Sigmoid colon (tissue), 7 donors: ENCODE measurements at places on chromosomes 1 and 21. TPM values are rescaled to one million over a fixed set of nuclear protein-coding genes. Genes with fewer than 3 reads are reported as not detected.

PPIAL4G gene
- 0.28 TPM for total RNA-seq

MORC3 gene
- total RNA-seq, result 59.8 TPM

TMEM63A gene
- 38.0 TPM for total RNA-seq

NID1 gene
- total RNA-seq, result 242 TPM

SPRR2E gene
- not detected for total RNA-seq

CCDC181 gene
- not detected for total RNA-seq

MTHFR gene
- total RNA-seq, result 16.8 TPM

TEDDM1 gene
- not detected for total RNA-seq

DNA sequence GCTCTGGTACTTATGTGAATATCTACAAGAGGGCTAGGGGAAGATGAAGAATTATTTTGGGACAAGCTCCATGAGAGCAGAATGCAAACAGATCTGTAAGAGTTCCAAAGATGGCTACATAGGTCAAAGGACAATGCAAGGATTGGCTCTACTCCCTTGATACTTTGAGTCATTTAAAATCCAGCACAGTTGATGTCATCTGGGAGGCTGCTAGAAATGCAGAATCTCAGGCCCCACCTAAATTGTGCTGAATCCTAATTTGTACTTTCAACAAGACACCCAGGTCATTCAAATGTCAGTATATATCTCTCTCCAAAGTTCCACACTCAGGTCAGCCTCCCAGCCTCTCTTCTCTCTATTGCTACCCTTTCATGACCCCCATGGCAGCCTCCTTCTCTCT is 23.7 kb upstream of the TADA1 start:
- H3K27me3 ChIP-seq, result no peaks in the 10 kb centered on the region
- H3K27ac ChIP-seq, result no peak overlapping the region
- DNase-seq, result no peak
- no peaks in the 10 kb centered on the region for H3K4me1 ChIP-seq
- H3K4me3 ChIP-seq, result no peak overlapping the region
- no peaks in the 10 kb centered on the region for H3K36me3 ChIP-seq

DNA sequence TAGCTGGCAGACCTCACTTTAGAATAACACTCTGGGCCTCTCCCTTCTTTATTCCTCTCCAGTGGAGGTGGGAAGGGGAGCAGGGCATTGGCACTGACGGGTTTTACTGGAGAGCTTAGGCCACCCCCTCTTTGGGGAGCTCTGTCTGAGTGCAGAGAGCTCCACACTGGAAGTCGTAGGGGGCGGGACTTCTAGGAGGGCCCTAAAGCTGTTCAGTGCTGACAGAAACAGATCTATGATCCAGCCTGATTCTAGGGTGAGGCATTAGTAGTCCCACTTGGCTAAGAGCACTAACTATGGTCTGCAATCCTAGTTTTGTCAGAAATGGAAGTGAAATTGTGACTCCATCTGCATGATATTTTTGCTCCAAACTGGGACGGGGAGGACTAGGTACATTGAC is 138.7 kb downstream of the MIS18A start:
- H3K36me3 ChIP-seq, result no peaks in the 10 kb centered on the region
- no peaks in the 10 kb centered on the region for H3K4me1 ChIP-seq
- H3K27ac ChIP-seq, result no peak overlapping the region
- H3K4me3 ChIP-seq, result no peak overlapping the region

GRCh38 chr21:34612557-34612956 is 2.4 kb downstream of the RCAN1 start:
- H3K4me3 ChIP-seq, result no peak overlapping the region
- DNase-seq, result no peak
- no peak overlapping the region for H3K27ac ChIP-seq

- no peak overlapping the region for H3K27ac ChIP-seq
- H3K27me3 ChIP-seq, result no peaks in the 10 kb centered on the region
- no peaks in the 10 kb centered on the region for H3K36me3 ChIP-seq
- H3K4me1 ChIP-seq, result no peaks in the 10 kb centered on the region
- DNase-seq, result no peak
- no peak overlapping the region for H3K4me3 ChIP-seq
These were observed 970.6 kb downstream of the MRPL39 start for GRCh38 chr21:24636696-24637095.

GRCh38 chr1:25063591-25064416 is 133.7 kb upstream of the RUNX3 start:
- no peak for DNase-seq
- no peaks in the 10 kb centered on the region for H3K36me3 ChIP-seq
- no peaks in the 10 kb centered on the region for H3K4me1 ChIP-seq
- no peak overlapping the region for H3K27ac ChIP-seq
- H3K4me3 ChIP-seq, result no peak overlapping the region
- H3K27me3 ChIP-seq, result no peaks in the 10 kb centered on the region

- H3K27ac ChIP-seq, result no peak overlapping the region
- H3K4me3 ChIP-seq, result no peak overlapping the region
- no peaks in the 10 kb centered on the region for H3K27me3 ChIP-seq
- H3K4me1 ChIP-seq, result no peaks in the 10 kb centered on the region
- DNase-seq, result no peak
These were observed 1.0 kb upstream of the CELA2A start for GRCh38 chr1:15455522-15455921.

DNA sequence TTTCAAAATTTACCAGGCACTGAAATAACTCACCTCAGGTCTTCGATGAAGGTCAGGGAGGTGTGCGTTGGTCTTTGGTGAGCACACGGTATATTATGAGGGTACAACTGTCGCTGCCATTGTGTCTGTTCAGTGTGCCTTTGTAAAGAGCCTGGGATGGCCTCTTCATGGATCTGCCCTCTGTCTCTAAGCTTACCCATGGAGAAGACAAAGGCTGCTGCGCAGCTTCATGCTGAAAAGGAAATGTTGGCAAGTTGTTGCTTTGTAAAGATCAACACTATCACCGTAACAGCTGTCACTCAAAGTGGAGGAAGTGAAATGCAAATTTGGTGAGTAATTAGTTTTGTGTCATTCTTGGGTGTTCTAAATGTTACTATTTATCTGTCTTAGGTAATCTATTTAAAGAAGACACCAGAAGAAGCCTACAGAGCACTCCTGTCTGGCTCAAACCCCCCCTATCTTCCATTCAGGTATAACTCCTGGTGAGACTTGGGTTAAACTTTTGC is 71.6 kb downstream of the CDC14A start:
- DNase-seq, result no peak
- no peaks in the 10 kb centered on the region for H3K36me3 ChIP-seq
- H3K27ac ChIP-seq, result no peak overlapping the region
- no peak overlapping the region for H3K4me3 ChIP-seq
- H3K4me1 ChIP-seq, result no peaks in the 10 kb centered on the region

DNA sequence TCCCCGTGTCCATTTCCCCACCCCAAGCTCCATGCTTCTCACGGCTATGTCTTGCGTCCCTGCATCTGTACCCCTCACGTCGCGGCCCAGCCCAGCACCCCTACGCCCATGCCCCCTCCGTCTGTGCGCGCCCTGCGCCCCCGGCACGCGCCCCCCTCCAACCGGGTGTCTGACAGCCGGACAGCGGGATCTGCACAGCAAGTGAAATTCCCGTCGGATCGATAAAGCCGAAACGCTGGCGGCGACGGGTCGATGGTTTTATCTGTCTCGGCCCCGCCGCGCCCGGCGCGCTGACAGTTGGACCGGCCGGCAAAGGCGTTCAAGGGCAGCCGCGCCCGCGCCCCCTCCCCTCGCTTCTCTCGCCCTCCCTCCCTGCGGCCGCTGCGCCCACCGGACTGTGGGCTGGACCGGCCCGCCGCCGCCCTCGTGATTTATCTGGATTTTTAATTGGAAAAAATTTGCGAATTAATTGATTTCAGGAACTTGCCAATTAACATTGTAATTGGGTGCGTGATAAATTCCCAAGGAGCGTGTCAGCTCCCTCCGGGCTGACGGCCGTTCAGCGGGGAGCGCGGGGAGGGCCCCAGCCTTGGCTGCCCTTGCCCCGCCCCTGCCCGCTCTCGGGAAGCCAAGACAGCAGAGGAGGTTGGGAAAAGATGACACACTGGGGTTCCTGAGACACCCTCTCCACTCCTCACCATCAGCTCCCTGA is 57.1 kb downstream of the TMEM53 start:
- H3K27ac ChIP-seq, result peak overlapping the region; percentile 14
- H3K4me1 ChIP-seq, result no peaks in the 10 kb centered on the region
- peak; percentile 78 for DNase-seq
- H3K27me3 ChIP-seq, result peaks cover 8% of the 10 kb centered on the region
